ENCODE measurements at places on chromosomes 4 and X.

GRCh38 chr4:182620111-182620980 lies 296.8 kb downstream of the DCTD start:
- no peak for ATAC-seq
- H3K4me1 ChIP-seq = no peaks in the 10 kb centered on the region

DNA sequence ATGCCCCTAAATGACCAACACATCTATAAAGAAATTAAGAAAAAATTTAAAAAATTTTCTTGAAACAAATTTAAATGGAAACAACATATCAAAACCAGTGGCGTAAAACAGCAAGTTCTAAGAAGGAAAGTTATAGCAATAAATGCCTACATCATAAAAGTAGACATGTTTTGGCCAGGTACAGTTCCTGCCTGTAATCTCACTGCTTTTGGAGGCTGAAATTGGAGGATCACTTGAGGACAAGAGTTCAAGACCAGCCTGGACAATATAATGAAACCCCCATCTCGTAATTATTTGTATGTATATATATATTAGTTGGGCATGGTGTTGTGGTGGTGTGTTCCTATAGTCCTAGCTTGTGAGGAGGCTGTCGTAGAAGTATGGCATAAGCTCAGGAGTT lies 672.4 kb upstream of the GRID2 start:
- no peak overlapping the region for H3K27ac ChIP-seq
- no peaks in the 10 kb centered on the region for H3K36me3 ChIP-seq
- no peak for ATAC-seq
- no peak overlapping the region for H3K4me3 ChIP-seq
- H3K27me3 ChIP-seq = no peaks in the 10 kb centered on the region

DNA sequence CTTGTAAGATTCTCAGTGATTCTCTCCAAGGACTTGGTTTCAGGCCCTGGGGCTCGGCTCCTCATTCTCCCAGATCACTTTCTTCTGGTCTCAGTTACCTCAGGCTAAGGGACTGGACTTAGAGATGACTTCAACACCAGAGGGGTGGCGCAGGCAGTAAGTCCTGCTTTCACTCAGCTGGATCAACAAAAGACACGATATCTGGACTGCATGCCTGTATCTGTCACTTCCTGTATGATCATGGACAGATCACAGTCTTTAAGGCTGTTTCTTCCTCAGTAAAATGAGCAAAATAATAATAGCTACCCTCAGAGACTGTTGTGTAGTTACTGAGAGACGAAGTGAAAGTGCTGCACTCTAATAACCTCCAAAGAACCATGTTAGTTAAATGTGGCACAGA lies 19.5 kb upstream of the CXCR3 start:
- no peak overlapping the region for H3K4me3 ChIP-seq
- ATAC-seq = peak; percentile 75
- no peaks in the 10 kb centered on the region for H3K27me3 ChIP-seq

GRCh38 chr4:16931339-16932305 lies 33.2 kb upstream of the LDB2 start:
- H3K36me3 ChIP-seq = no peaks in the 10 kb centered on the region
- no peaks in the 10 kb centered on the region for H3K4me1 ChIP-seq
- H3K4me3 ChIP-seq = no peak overlapping the region
- H3K27ac ChIP-seq = no peak overlapping the region

GRCh38 chr4:122806981-122807679 lies 19.5 kb upstream of the FGF2 start:
- no peak overlapping the region for H3K27ac ChIP-seq
- no peaks in the 10 kb centered on the region for H3K36me3 ChIP-seq
- no peaks in the 10 kb centered on the region for H3K4me1 ChIP-seq

DNA sequence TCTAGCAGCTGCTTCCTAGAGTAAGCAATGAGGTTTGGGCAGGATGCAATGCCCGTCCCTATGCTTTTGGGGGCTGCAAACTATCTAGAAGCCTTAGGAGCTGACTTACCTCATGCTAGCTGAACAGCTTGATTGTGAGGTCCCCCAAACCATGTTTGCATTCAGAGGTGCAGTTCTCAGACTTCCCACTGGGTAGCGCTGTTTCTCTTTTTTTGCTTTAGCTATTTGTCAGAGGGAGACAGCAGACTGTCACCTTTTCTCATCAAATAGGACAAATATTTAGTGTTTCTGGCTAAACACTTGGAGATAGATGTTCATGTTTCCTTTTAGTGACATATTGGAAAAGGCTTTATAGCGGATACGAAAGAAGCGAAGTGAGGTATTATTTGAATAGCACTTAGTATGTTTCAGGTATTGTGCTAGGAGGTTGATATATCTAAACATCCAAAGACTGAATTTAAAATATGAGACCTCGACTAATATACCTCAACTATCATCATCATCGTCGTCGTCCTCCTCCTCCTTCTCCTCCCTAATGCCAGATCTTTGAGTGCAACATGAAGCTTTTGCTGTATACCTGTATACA lies 18.7 kb upstream of the TMEM192 start:
- H3K36me3 ChIP-seq = no peaks in the 10 kb centered on the region
- no peak overlapping the region for H3K4me3 ChIP-seq
- H3K27ac ChIP-seq = no peak overlapping the region
- H3K27me3 ChIP-seq = peaks cover 27% of the 10 kb centered on the region

DNA sequence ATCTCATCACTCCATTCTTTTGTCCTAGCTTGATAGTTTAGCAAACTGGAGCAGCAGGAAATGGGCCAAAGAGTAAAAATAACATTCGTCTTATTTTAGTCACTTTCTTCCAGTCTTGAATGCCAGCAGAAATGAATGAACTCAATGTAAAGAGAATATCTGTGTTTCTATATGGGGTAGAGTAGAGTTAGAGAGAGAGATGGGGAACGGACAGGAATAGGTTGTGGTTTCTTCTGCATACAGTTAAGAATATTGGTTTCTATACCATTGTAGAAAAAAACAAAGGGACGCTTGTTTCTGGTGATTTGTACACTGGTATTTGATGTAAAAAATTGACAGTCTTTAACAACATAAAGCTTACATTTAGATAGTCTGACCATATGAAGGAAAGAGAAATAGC lies 8.9 kb downstream of the GPR174 start:
- H3K27ac ChIP-seq = peak overlapping the region; percentile 92
- H3K27me3 ChIP-seq = no peaks in the 10 kb centered on the region
- H3K4me3 ChIP-seq = peak overlapping the region; percentile 92
- peak; percentile 5 for ATAC-seq

DNA sequence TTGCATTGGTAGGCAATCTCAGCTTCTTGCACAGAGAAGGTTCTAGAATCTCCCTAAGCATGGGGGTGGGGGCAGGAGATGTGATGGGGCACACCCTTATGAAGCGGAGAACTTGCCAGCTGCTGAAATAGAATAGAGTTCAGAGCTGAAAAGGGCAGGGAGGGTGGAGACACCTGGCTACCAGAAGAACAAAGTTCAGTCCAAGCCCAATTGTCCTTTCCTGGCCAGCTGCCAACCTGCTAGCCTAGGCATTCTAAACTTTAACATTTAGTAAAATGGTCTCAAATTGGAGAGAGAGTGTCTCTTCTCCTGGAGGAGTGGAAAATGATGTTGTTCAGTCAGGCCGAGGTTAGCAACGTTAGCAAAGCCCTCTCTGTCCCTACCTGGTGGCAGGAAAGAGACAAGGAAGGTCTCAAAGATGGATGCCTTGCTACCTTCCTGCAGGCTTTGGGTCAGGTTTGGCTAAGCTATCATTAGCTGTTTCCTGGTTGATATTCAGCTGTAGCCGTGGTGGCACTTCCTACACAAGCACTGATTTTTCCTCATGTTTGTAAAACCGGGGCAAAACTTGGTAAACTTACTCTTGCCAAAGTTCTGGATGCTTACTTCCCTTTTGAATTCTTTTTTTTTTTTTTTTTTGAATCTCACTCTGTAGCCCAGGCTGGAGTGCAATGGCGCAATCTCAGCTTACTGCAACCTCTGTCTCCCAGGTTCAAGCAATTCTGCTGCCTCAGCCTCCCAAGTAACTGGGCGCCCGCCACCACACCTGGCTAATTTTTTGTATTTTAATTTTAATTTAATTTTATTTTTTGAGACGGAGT lies 34.7 kb upstream of the NYX start:
- no peak overlapping the region for H3K4me3 ChIP-seq
- no peaks in the 10 kb centered on the region for H3K27me3 ChIP-seq
- H3K4me1 ChIP-seq = no peaks in the 10 kb centered on the region
- no peak overlapping the region for H3K27ac ChIP-seq
- no peaks in the 10 kb centered on the region for H3K36me3 ChIP-seq
- ATAC-seq = no peak

DNA sequence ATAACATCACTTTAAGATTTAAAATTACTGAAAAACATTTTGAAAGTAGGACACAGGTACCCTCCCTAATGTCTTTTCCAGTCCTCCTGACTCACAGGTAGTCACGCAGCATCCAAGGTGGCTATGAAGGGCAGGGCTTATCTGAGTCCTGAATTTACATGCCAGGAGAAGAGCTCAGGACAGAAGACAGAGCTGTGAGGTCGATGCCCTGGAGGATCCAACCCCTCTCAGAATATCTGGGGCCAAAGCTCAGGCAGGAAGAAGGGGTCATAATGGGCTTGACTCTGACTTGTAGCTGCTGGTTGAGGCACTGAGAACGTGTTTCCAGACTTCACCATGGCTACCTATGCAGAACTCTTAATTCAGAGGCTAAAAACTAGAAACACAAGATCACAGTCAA lies 177.5 kb downstream of the AASDH start:
- ATAC-seq = no peak
- peaks cover 3% of the 10 kb centered on the region for H3K27me3 ChIP-seq
- H3K36me3 ChIP-seq = no peaks in the 10 kb centered on the region
- H3K4me1 ChIP-seq = no peaks in the 10 kb centered on the region

DNA sequence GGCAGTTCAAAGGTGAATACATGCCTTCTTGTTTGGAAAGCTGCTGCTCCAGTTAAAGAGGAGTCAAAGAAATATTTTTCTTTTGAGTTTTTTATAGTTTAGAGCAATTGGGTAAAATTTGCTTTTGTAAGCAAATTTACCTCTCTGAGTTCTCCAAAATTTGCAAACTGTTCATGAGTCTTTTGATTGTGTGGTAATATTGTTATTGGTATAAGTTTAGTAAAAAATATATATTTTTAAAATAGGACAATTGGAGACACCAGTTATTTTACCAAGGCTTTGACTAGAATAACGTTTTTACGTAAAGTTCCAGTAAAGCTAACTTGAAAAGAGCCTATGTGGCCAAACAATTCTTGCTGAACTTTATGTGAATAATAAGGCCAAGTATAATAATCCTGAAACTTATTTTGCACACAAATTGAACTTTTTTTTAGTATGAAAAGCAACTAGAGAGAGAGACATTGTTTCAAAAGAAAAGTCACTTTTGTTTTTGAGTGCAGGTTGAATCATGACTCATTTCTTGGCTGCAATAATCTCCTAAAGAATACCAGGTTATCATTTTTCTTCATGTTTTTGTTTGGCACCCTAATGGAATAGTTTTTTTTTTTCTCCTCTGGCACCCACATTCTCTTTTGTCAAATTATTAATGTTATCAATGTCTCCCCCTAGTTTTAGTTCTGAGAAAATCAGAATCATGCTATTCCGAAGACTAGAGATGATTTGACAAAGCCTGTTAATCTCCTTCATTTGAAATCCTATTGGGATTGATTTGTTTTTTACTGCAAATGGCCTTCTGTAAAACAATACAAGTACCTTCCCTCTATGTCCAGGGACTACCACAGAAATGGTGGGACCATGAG lies 57.1 kb downstream of the UGT2B10 start:
- no peaks in the 10 kb centered on the region for H3K36me3 ChIP-seq
- H3K27me3 ChIP-seq = no peaks in the 10 kb centered on the region
- no peak overlapping the region for H3K27ac ChIP-seq
- no peaks in the 10 kb centered on the region for H3K4me1 ChIP-seq

DNA sequence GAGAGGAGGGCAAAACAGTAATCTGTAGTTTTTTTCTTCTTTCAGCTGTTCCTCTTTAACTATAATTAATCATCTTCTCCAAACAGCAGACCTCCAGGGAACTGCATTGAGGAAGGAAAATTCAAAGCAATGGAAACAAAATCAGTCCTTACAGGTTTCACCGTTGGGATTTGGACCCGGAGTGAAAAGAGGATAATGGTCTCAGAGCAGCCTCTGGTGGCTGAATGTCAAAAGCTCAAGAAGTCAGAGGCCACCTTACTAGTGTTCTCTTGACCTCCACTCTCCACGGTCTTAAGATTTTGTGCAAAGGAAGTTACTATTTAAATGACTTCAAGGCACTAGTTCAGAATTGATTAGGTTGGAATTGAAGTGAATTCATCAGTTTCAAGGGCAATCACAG lies 16.0 kb upstream of the MID1 start:
- no peaks in the 10 kb centered on the region for H3K36me3 ChIP-seq
- no peak overlapping the region for H3K4me3 ChIP-seq
- H3K27ac ChIP-seq = no peak overlapping the region

DNA sequence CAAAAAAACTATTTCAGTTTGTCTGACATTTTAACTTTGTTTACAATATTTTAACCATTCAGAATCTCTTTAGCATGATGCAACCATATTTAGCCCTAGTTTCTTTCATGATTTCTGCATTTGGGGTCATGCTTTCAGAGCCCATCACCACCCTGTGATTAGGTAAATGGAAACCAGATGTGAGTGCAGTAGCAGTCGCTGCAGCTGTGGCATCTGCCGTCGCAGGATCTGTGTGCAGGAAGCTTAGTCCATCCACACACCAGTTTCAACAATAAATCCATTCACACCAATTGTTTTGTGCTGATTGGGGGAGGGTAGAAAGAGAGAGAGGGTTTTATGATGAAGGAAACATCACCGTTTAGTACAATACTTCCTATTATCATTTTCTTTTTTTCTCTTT lies 130.5 kb downstream of the CPEB2 start:
- no peak overlapping the region for H3K4me3 ChIP-seq
- ATAC-seq = no peak
- H3K4me1 ChIP-seq = no peaks in the 10 kb centered on the region
- H3K27ac ChIP-seq = no peak overlapping the region
- H3K36me3 ChIP-seq = no peaks in the 10 kb centered on the region
- H3K27me3 ChIP-seq = peaks cover 7% of the 10 kb centered on the region

- no peaks in the 10 kb centered on the region for H3K27me3 ChIP-seq
- ATAC-seq = peak; percentile 10
- peak overlapping the region; percentile 90 for H3K27ac ChIP-seq
Measured at GRCh38 chrX:154541896-154542722, 4.5 kb downstream of the G6PD start.

DNA sequence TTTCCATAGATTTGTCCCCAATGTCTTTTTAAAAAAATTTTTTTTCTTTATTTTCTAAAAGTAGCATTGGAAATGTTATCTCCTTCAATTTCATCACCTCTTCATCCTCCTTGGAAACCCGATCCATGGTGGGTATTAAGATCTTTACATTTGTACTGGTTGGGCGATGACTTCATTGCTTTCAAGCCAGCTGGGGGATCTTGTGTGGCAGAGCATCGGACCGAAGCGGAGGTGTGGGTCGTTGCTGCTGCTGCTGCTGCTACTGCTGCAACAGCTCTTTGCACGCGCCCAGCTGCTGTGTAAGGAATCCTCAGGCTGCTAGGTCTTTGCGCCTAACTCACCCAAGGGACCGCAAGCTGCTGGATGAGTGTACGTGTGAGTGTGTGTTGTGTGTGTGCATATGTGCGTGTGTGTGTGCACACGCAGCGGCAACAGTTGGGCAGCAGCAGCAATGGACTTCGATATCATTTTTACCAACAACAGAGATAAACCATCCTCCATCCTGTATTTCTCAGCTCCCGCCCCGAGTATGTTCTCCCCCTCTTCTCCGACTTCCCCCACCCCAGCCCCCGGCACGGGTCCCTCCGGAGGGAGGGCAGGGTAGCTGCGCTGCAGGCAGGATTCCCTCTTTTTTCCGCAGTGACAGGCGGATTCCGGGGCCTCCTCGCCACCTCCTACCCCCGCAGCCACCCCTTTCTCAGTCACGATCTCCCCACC lies 768 bp upstream of the CDKL5 start:
- peak overlapping the region; percentile 54 for H3K27ac ChIP-seq
- H3K27me3 ChIP-seq = no peaks in the 10 kb centered on the region
- H3K4me1 ChIP-seq = peaks cover 5% of the 10 kb centered on the region
- peak overlapping the region; percentile 89 for H3K4me3 ChIP-seq
- peak; percentile 13 for ATAC-seq
